Chondrocyte (in vitro differentiated cells): ENCODE measurements at places on chromosomes 4 and X. TPM values are rescaled to one million over a fixed set of nuclear protein-coding genes. Genes with fewer than 3 reads are reported as not detected.

ASMT gene
- total RNA-seq: 0.30 to 0.99 TPM in 2 of 3 replicates, not detected in the other

DNA sequence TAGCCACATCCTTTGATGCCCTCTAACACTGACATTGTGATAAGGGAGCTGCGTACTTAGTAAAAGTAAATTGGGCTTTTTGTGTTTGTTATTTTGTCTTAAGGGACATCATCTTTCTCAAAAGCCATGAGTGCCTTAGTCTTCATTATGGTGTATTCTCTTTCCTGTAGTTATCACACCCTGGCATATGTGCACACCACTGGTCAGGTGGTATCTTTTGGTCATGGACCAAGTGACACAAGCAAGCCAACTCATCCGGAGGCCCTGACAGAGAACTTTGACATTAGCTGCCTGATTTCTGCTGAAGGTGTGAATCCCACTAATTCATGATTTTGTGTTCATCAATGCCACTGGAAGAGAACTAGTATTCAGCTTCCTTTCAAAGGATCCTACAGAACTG lies 18.0 kb downstream of the HERC6 start:
- DNase-seq: no peak

DNA sequence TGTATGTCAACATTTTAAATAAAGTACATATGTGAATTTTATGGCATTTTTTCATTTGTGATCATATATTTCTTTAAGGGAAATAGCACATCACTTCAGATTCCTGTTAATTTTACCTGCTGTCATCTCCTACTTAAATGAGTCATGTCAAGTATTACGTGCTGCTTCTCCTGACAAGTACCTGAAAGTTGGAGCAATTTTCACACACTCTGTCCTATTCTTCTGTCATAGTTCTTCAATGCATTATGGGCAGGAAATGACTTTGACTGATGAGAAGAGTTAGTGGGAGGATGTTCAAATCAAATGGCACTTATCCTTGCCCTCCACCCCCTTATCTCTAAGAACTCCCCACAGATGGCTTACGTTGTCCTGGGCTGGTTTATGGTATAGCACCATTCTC lies 64.2 kb upstream of the SYTL5 start:
- no peak for DNase-seq

GRCh38 chr4:80225595-80225994 lies 28.3 kb downstream of the PRDM8 start:
- DNase-seq: no peak

GRCh38 chrX:11146411-11146810 lies 35.3 kb downstream of the HCCS start:
- DNase-seq: no peak

DNA sequence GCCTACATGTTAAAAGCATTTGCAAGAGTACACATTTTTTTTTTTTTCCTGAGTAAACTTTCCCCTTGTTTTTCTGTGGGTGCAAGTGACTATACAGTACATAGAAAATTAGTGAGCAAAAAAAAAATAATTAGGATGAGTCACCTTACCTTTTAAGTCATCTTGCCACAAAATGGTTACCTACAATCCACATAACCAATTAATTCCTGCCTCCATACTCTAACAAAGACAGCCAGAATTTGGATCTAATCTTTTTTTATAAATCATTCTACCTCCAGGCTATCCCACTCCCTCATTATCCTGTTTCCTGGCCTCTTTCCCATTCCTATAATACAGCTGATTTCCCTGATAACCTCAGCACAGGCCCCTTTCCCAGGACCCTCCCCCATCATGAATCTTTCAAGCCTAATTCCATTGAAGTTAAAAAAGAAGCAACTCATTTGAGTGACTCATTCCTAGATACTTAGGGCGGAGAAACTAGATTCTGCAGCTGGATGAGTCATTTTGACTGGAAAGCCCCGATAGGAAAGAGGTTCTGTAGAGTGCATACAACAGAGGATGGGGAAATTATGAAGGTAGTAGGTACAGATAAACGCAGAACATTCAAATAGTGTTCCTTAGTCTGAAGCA lies 128.2 kb downstream of the C4orf51 start:
- no peak for DNase-seq

DNA sequence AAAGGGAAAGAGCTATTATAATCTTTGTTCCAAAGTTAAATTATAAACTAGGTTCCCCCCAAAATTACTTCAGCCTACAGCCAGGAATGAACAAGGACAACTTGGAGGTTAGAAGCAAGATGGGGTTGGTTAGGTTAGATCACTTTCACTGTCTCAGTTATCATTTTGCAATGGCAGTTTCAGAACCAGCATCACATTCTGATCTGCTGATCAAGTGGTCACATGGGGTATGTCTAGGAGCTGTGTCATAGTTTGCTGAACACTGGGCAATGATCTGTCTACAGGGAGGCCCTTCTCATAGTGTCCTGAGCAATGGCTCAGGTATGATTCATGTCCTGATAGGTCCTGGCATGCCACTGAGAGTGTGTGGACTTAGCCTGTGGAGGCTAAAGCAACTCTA lies 41.6 kb upstream of the XIAP start:
- DNase-seq: no peak

DNA sequence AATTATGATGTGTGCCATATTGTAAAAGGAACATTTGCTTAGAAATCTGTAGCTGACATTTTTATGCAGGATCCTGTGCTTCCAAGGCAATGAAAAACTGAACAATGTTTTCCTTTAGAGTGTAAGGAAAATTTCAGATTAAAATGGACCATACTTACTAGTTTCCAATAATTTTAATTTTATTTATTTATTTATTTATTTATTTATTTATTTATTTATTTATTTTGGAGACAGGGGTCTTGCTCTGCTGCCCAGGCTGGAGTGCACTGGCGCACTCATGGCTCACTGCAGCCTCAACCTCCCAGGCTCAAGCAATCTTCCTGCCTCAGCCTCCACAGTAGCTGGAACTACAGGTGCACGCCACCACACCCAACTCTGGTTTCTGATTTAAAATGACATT lies 369.8 kb upstream of the HAND2 start:
- no peak for DNase-seq

DNA sequence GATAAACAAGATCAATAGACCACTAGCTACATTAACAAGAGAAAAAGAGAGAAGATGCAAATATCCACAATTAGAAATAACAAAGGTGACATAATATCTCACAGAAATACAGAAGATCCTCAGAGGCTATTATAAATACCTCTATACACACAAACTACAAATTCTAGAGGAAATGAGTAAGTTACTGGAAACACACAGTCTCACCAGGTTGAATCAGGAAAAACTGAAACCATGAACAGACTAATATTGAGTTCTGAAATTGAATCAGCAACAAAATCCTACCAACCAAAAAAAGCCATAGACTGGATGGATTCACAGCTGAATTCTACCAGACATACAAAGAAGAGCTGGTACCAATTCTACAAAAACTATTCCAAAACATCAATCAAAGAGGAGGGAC lies 211.8 kb upstream of the CPEB2 start:
- no peak for DNase-seq

GRCh38 chr4:129972257-129972656 lies 876.3 kb downstream of the C4orf33 start:
- DNase-seq: no peak

- DNase-seq: no peak
Measured at GRCh38 chr4:70559211-70559830, 32.7 kb upstream of the AMBN start.

NHSL2 gene
- 2.1 to 2.2 TPM (median 2.1 TPM) in 3 replicates for total RNA-seq

- DNase-seq: no peak
Measured at GRCh38 chr4:166989886-166990285, 244.4 kb downstream of the SPOCK3 start.

DNA sequence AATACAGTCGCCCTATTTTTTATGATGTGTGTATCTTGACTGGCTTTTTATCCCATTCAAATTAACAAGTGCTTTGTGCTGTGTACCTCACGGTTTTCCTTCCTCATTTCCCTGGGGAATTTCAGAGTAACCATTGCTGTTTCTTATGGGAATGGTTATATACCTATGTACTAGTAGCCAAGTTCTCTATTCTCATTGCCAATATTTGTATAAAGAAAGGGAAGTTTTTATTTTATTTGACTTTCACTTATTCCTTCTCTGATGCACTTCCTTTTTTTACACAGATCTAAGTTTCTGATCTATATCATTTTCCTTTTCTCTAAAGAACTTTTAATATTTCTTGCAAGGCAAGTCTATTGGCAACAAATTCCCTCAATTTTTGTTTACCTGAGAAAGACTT lies 181.3 kb downstream of the SOWAHB start:
- DNase-seq: no peak

EGF gene
- total RNA-seq: 0.87 to 1.4 TPM (median 1.3 TPM) in 3 replicates
